ENCODE measurements at places on chromosomes 1 and 21. TPM values are rescaled to one million over a fixed set of nuclear protein-coding genes. Genes with fewer than 3 reads are reported as not detected.

The TMPRSS2 gene
- 0.49 TPM for total RNA-seq

The ZNF670 gene
- 3.2 TPM for total RNA-seq

The TAF12 gene
- total RNA-seq = 17.7 TPM

The LCA5L gene
- 2.2 TPM for total RNA-seq

The FAM43B gene
- 0.18 TPM for total RNA-seq
